ENCODE measurements at places on chromosomes 1 and 21.

GRCh38 chr1:17155257-17155920 is 36.1 kb upstream of the PADI2 start:
- no peak for DNase-seq

- no peak for DNase-seq
Observed at GRCh38 chr1:99669821-99670220, 23.9 kb downstream of the PALMD start.

GRCh38 chr1:67313934-67314671 is 6.4 kb downstream of the IL12RB2 start:
- no peak for DNase-seq

DNA sequence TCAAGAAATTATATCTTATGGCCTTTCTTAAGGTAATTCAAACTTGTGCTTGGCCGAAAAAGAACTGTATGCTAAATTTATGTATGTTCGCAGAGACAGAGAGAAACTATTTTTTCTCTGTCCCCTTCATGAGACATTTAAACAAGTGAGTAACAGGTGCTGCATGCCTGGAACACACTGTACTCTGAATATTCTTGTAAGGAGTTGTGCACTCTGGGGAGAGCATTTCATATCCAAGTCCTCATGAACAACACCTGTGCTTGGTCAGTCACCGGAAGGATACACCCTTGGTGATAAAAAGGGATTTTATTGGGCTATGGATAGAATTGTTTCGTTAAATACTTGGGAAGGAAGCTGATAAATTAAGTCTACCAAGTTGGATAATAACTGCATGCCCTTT is 220.8 kb upstream of the NRIP1 start:
- DNase-seq, result no peak

DNA sequence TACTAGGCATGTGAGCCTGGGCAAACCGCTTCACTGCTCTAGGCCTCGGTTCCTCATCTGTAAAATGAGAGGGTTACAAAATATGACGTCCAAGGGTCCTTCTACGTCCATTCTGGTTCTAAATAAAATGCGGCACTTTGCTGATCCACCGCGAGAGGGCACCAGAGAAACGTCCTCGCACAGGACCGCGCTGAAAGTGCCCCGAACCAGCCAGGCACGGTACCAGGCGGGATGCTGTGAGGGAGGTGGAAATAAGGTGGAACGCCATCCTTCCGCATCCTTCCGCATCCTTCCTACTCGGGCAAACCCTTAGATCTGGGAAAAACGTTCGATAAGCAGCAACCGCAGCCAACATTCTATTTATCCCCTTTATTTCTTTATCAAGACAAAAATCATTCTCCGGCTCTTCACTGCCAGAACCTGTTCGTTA is 60.3 kb upstream of the KRTAP19-8 start:
- peak; percentile 82 for DNase-seq

DNA sequence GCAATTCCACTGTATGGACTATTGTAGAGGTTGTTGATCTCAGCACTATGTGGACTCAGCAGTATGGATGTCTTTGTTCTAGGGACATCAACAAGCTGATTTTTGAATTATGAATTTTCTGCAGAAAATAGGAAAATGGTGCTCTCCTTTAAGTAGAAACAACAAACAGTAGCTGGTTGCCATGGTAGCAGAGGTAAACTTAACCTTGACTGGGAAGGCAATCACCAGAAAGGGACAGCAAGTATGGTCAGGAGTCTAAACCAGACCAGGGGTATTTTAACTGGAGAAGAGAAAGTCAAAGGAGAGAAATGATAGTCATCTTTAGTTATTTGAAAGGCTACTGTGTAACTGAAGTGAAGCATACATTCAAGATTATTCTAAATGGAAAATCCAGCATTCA is 22.3 kb downstream of the WLS start:
- DNase-seq, result no peak

DNA sequence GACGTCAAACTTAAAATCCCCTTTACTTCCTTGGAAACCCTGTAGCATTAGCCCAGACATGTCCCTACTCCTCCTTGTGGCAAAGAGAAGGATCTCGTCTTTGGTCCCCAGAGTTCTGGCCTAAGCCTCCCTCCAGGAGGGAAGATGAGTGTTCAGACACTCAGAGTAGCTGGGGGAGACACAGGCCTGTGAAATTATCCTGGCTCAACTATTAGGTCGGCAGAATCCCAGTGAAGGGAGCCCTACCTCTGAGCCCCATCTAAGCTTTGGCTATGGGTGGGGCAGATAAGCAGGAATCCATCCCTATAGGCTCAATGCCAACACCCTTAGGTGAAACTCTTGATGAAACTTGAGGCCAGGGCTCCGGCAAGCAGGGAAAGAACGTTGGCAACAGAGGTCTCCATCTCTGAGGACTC is 1.7 kb upstream of the SFN start:
- DNase-seq, result no peak

GRCh38 chr1:191905781-191906180 is 252.5 kb upstream of the RGS18 start:
- no peak for DNase-seq

GRCh38 chr1:201925981-201926645 is 20.2 kb downstream of the LMOD1 start:
- no peak for DNase-seq

Data from activated CD4-positive, alpha-beta T cell treated with anti-CD3 and anti-CD28 coated beads, Interleukin-2, Interleukin-4, amounts not matched to agents 100 ng/mL and 50 ng/mL, durations not matched to agents 16 hours and 8 hours (primary cell).